Osteoblast (primary cell): ENCODE measurements at places on chromosomes 6 and 20. TPM values are rescaled to one million over a fixed set of nuclear protein-coding genes. Genes with fewer than 3 reads are reported as not detected.

LY6G5B gene
- total RNA-seq, result 4.1 and 5.4 TPM in 2 replicates

DNA sequence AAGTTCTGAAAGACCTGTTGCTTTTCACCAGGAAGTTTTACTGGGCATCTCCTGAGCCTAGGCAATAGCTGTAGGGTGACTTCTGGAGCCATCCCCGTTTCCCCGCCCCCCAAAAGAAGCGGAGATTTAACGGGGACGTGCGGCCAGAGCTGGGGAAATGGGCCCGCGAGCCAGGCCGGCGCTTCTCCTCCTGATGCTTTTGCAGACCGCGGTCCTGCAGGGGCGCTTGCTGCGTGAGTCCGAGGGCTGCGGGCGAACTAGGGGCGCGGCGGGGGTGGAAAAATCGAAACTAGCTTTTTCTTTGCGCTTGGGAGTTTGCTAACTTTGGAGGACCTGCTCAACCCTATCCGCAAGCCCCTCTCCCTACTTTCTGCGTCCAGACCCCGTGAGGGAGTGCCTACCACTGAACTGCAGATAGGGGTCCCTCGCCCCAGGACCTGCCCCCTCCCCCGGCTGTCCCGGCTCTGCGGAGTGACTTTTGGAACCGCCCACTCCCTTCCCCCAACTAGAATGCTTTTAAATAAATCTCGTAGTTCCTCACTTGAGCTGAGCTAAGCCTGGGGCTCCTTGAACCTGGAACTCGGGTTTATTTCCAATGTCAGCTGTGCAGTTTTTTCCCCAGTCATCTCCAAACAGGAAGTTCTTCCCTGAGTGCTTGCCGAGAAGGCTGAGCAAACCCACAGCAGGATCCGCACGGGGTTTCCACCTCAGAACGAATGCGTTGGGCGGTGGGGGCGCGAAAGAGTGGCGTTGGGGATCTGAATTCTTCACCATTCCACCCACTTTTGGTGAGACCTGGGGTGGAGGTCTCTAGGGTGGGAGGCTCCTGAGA is at the start of gene HFE:
Gene HFE, plus strand, starts transcription at position 146 of the 832 bp plus-strand sequence. Its CDS starts 12 bp downstream, at position 158.
- peak; percentile 73 for DNase-seq
- peak within 1 kb of the TSS; percentile 95 for H3K4me3 ChIP-seq
- peaks cover 12% of the 10 kb centered on the region for H3K4me1 ChIP-seq
- no peaks in the 10 kb centered on the region for H3K27me3 ChIP-seq
- no peaks in the 10 kb centered on the region for H3K36me3 ChIP-seq

- H3K4me1 ChIP-seq, result no peaks in the 10 kb centered on the region
- H3K27me3 ChIP-seq, result peaks cover 3% of the 10 kb centered on the region
- no peaks in the 10 kb centered on the region for H3K36me3 ChIP-seq
- no peak for DNase-seq
- no peak overlapping the region for H3K27ac ChIP-seq
These were observed 22.2 kb upstream of the VEGFA start for GRCh38 chr6:43747784-43748183.

GRCh38 chr6:145161501-145161900 is 573.8 kb downstream of the EPM2A start:
- no peak for DNase-seq
- no peaks in the 10 kb centered on the region for H3K27me3 ChIP-seq
- no peak overlapping the region for H3K27ac ChIP-seq
- H3K36me3 ChIP-seq, result no peaks in the 10 kb centered on the region
- H3K4me3 ChIP-seq, result no peak overlapping the region

DNA sequence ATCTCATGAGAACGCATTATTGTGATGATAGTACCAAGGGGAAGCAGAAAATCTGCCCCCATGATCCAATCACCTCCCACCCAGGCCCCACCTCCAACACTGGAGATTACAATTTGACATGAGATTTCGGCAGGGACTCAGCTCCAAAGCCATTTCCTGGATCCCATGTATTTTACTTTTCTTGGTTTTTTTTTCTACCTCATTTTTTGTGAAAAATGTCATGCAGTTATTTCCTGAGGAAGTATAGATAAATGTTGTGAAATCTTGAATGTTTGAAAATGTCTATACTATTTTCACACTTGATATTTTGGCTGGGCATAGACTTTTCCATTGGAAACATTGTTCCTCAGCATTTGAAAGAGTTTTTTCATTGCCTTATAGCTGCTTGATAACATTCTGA is 9.1 kb upstream of the BRPF3 start:
- DNase-seq, result no peak
- no peak overlapping the region for H3K4me3 ChIP-seq
- H3K36me3 ChIP-seq, result no peaks in the 10 kb centered on the region
- no peak overlapping the region for H3K27ac ChIP-seq
- H3K4me1 ChIP-seq, result no peaks in the 10 kb centered on the region
- H3K27me3 ChIP-seq, result no peaks in the 10 kb centered on the region

- DNase-seq, result peak; percentile 71
- peak overlapping the region; percentile 66 for H3K4me3 ChIP-seq
- peaks cover 37% of the 10 kb centered on the region for H3K4me1 ChIP-seq
- peak overlapping the region; percentile 85 for H3K27ac ChIP-seq
- no peaks in the 10 kb centered on the region for H3K27me3 ChIP-seq
- no peaks in the 10 kb centered on the region for H3K36me3 ChIP-seq
These were observed 28.8 kb downstream of the PDE7B start for GRCh38 chr6:135880066-135880972.

HCK gene
- 0.36 TPM in 1 of 2 replicates, not detected in the other for total RNA-seq

MOXD1 gene
- 17.1 and 19.5 TPM in 2 replicates for total RNA-seq
